ENCODE measurements at places on chromosomes 2 and 18. TPM values are rescaled to one million over a fixed set of nuclear protein-coding genes. Genes with fewer than 3 reads are reported as not detected.

DNA sequence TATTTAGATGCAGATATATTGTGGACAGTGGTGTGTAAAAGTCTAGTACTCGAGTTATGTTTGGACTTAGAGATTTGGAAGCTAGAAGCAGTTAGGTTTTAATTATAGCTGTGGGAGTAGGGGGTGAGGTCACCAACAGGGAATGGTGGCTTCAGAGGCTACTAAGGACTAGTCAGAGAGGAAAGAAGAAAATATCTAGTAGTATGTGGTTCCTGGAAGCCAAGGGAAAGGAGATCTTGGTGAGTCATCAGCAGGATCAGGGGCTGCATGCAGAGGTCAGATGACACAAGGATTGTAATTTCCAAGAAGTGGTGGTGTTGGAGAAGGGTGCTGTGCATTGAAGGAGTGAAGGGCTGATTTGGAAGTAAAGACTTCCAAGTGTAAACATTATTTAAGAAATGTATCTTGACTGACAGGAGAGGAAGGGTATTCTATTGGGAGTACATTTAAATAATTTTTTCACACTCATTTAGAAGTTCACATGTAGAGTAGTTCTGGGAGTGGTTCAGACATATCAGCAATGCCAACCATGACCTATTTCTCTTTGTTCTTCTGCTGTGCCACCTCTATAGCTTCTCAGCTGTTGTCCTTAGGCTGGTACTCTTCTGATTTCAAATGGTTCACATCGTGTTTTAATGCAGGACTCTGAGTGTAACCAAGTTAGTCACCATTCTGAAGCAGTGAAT, 59.1 kb downstream of the ACSL3 start:
- no peak overlapping the region for H3K27ac ChIP-seq
- no peak overlapping the region for H3K4me3 ChIP-seq
- DNase-seq = no peak
- peaks cover 28% of the 10 kb centered on the region for H3K36me3 ChIP-seq

GRCh38 chr2:150812066-150812465, 324.6 kb upstream of the RND3 start:
- H3K27ac ChIP-seq = no peak overlapping the region
- DNase-seq = no peak
- H3K36me3 ChIP-seq = no peaks in the 10 kb centered on the region

- no peak overlapping the region for H3K4me3 ChIP-seq
- H3K36me3 ChIP-seq = no peaks in the 10 kb centered on the region
- no peaks in the 10 kb centered on the region for H3K4me1 ChIP-seq
- H3K27me3 ChIP-seq = no peaks in the 10 kb centered on the region
- H3K27ac ChIP-seq = no peak overlapping the region
- no peak for DNase-seq
Observed at GRCh38 chr2:67232936-67233335, 164.2 kb upstream of the ETAA1 start.

- no peak overlapping the region for H3K27ac ChIP-seq
- H3K4me3 ChIP-seq = no peak overlapping the region
- H3K27me3 ChIP-seq = no peaks in the 10 kb centered on the region
- H3K4me1 ChIP-seq = peaks cover 13% of the 10 kb centered on the region
Observed at GRCh38 chr2:42281416-42282081, 79.5 kb downstream of the COX7A2L start.

DNA sequence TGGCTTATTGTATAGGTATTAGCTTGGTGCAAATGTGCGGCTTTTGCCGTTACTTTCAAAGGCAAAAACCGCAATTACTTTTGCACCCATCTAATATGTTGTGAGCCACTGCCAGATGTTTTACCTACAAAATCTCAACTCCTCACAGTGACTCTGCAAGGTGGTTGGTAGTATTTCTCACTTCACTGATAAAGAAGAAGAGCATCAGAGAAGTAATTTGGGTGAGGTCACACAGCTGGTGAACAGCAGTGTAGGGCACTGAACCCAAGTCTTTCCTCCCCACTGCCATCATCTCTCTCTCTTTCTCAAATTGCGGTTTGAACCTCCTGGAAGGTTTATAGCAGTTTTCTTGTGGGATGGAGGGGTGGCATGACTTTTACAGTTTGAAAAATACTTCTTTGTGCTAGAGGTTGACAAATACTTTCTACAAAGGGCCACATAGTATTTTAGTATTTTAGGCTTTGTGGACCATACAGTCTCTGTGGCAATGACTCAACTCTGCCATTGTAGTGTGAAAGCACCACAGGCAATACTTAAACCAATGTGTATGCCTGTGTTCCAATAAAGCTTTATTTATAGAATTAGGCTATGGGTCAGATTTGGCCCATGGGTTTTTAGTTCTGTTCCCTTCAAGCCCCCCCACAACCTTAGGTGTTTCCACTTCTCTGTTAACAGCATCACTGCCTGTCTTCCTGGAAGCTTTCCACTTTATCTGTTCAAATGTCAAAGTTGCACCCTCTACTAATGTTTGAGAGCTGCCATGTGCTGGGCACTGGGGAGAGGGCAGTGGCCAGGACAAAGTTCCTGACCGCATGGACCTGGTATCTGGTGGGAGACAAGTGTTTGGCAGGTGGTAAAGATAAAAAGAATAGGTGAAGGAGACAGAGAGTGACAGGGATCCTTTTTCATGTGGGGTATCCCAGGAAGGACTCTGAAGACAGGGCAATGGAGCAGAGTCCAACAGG, 30.1 kb downstream of the FHOD3 start:
- H3K36me3 ChIP-seq = no peaks in the 10 kb centered on the region
- H3K4me1 ChIP-seq = no peaks in the 10 kb centered on the region
- no peak overlapping the region for H3K4me3 ChIP-seq
- H3K27ac ChIP-seq = no peak overlapping the region
- H3K27me3 ChIP-seq = peaks cover 19% of the 10 kb centered on the region

DNA sequence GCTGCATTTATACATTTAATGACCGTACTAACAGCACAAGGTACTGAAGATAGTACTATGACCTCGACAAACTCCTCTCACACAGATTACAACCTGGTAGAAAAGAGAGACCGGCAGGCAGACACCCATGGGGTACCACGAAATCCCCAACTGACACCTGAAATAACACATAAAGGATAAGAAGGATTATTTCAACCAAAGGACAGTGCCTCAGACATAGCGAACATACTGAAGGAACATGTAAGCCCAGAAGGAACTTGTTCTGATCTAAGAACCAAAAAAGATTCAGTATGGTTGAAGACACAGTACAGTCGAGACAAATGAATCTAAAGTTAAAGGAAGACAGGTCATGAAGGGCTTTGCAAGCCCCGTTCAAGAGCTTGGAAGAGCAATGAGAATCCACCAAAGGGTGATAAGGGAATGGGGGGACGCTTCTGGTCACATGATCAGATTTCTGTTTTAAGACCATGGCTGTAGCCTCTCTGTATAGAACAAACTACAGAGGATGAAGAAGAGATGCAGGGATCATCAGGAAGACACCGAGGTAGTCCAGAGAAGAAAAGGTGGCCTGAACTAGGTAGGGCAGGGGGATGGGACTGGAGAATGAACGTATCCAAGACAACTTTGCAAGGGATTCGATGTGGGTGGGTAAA, 902 bp downstream of the MCFD2 start:
- no peaks in the 10 kb centered on the region for H3K27me3 ChIP-seq
- peak overlapping the region; percentile 85 for H3K4me3 ChIP-seq
- peaks cover 11% of the 10 kb centered on the region for H3K36me3 ChIP-seq
- H3K27ac ChIP-seq = peak overlapping the region; percentile 18
- no peak for DNase-seq

GRCh38 chr2:17869128-17869527, 9.3 kb upstream of the KCNS3 start:
- no peak overlapping the region for H3K27ac ChIP-seq
- H3K36me3 ChIP-seq = no peaks in the 10 kb centered on the region
- H3K4me3 ChIP-seq = no peak overlapping the region
- no peak for DNase-seq
- H3K4me1 ChIP-seq = no peaks in the 10 kb centered on the region

GRCh38 chr2:188051706-188052105, 240.0 kb upstream of the GULP1 start:
- H3K4me3 ChIP-seq = no peak overlapping the region
- H3K36me3 ChIP-seq = no peaks in the 10 kb centered on the region
- H3K27me3 ChIP-seq = no peaks in the 10 kb centered on the region
- no peaks in the 10 kb centered on the region for H3K4me1 ChIP-seq

DNA sequence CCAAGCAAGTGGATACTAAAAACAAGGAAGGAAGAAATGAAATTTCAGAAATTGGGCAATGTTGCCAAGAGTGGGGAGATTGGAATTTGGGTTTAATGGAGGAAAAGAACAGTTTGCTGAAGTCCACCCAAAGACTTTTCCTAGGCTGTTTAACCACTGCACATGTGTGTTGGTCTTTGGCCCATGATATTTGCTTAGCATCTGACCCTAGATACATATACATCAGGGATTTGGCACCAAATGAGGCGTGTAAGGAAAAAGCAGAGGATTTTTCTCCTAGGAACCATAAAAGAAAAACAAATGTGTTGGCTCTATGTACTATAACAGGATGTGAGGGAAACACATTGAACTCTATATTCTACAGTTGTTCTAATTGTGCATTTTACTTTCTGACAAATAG, 80.7 kb upstream of the CD28 start:
- peaks cover 6% of the 10 kb centered on the region for H3K4me1 ChIP-seq
- H3K36me3 ChIP-seq = peaks cover 2% of the 10 kb centered on the region
- H3K27ac ChIP-seq = no peak overlapping the region
- no peaks in the 10 kb centered on the region for H3K27me3 ChIP-seq

DNA sequence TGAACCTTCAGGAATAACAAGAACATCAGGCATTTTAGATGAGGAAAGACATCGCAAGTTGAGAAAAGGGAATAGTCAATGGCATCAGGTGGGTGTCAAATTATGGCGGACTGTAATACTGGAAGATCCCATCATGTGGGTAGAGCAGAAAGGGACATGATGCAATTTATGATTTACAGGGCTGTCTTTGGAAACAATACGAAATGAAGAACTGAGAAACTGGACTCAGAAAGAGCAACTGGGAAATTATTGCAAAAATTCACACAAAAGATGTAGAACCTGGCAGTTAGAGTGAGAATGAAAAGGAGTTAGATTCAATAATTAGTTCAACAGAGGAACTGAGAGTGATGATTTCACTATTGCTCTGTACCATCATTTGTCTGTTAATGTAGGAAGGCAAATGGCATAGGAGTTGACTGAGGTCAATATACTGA, 1635.0 kb upstream of the ACVR2A start:
- H3K36me3 ChIP-seq = no peaks in the 10 kb centered on the region
- no peak overlapping the region for H3K27ac ChIP-seq

DNA sequence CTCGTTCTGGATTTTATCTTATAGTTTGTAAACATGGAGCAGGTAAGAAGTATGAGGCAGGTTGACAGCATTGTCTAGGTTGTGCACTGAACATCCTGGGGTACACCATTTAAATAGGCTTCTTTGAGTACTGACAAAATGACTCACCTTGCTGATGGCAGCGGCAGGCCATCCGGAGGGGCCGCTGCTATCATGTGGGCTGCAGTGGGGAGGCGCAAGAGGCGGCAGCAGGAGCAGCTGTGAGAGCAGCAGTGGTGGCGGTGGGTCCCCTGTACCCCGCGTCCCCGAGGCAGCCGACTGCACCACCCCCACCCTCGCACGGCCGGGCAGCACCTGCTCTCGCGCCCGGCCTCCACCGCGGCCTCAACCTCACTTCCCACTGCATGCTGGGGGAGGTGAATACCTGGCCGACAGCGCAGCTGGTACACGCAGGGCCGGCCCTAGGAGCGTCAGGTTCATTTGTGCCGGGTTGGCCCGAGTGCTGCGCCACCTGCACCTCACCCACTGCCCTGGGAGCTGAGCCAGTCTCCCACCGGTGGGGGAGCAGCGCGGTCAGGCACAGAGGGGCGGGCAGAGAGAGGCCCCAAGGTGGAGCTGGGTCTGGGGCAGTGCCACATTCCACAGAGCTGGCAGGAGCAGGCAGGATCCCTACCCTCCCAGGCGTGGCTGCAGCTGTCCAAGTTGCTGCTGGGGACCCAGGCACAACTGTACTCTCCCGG, 154.5 kb upstream of the RBMS1 start:
- peak overlapping the region; percentile 11 for H3K27ac ChIP-seq
- peaks cover 24% of the 10 kb centered on the region for H3K4me1 ChIP-seq
- DNase-seq = no peak
- H3K36me3 ChIP-seq = no peaks in the 10 kb centered on the region

The CYP27C1 gene
- not detected for total RNA-seq

The DPY30 gene
- total RNA-seq = 81.6 TPM

DNA sequence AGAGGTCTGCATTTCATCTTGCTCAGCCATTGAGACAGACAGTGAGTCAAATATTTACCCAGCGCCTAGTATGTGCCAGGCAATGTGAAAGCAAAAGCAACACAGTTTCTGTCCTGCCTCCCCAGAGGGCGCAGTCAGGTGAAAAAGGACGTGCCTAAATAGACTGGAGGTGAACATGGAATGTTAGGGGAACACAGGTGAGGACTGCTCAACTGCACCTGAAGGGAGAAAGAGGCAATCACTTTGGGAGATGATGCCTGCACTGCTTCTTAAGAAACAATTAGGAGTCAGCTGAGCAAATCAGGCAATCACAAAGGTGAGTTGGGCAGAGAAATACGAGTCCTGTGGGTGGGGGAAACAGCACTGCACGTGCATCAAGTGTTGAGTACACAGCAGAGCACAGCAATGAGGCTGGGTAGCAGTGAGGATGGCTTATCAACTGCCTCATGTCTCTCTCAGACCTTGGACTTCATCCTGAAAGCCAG, 218.3 kb upstream of the SMAD7 start:
- peak overlapping the region; percentile 36 for H3K4me3 ChIP-seq
- DNase-seq = peak; percentile 58
- no peaks in the 10 kb centered on the region for H3K27me3 ChIP-seq
- H3K36me3 ChIP-seq = peaks cover 17% of the 10 kb centered on the region
- peaks cover 34% of the 10 kb centered on the region for H3K4me1 ChIP-seq

DNA sequence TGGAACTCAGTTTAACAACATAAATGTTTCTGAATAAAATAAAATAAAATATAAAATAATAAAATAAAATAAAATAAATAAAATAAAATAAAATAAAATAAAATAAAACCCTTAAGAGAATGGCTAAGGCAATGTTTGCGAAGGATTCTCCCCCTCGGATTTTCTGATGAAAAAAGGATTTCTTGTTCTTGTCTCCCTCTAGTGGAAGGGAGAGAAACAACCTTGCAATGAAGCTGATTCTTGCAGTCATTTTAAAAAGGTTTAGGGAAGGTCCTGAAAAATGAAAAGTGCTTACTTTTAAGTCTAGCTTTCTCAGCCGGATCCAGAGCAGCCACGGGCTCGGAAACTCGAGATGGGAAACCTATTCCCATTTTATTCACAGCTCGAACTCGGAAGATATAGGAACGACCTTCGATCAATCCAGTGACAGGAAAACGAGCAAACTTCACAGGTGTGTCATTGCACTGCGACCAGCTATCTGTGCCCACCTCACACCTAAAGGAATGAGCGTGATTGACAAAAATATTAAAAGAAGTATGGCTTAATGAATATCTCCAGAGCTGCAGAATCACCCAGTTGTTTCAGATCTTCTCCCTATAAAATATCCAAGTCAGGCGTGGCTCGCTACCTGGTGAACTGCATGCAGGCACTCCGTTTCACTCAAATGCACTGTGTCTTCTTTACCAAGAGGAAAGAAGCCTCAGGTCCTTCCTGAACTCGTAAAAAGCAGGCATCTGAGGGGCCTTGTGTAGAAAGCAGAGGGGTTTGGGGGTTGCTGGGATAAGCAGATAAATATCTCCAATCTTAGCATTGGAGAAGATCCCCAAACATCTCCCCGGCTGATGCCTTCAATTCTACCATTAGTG, 68.1 kb downstream of the MYOM1 start:
- no peak overlapping the region for H3K27ac ChIP-seq
- no peak for DNase-seq
- no peaks in the 10 kb centered on the region for H3K36me3 ChIP-seq
- H3K27me3 ChIP-seq = no peaks in the 10 kb centered on the region
- no peak overlapping the region for H3K4me3 ChIP-seq
- peaks cover 6% of the 10 kb centered on the region for H3K4me1 ChIP-seq

The CSRNP3 gene
- not detected for total RNA-seq

The HS1BP3 gene
- 10.1 TPM for total RNA-seq

The C2orf80 gene
- not detected for total RNA-seq

All from activated CD4-positive, alpha-beta memory T cell treated with anti-CD3 and anti-CD28 coated beads for 36 hours (primary cell).